Renal pelvis (tissue), 12 donors: ENCODE measurements at places on chromosomes 3 and 15.

DNA sequence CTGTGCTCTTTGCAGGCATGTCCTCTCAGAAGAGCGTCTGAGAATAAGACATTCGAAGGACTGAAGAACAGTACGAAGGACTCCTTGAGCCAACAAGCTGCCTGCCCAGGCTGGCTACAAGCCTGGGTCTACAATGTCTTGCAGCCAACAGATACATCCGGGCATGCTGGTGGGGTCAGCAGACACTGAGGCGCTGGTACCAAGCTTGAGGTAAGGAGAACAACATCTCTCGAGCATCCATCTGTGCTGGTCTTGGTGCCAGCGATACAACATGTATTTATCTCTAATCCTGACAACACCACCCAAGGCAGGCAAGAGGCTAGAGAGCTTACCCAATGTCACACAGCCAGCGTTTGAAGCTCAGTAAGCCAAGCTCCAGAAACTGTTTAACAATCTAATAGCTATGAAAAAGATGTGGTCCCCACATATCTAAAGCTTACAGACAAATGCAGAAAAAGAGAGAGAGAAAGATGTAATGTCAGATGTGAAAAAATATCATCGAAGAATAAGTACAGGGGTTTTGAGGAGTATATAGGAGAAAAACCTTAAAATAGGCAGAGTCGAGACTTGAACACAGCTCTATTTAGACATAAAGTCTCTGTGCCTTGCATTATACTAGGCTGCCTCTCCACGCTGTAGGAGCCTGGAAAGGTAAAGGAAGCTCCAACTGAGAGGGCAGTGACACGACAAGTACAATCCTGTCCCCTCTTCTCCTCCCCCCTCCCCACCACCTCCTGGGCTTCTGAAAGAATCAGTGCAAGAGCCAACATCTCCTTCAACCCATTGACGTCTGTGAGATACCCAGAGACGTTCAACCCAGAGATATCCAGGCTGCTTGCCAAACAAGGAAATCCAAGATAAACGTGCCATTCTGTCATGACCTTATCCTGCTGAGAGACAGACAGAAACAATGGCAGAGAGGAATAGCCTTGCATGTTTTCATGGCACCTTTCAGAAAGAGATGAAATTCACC lies 39.4 kb downstream of the WWTR1 start:
- DNase-seq: no peak

DNA sequence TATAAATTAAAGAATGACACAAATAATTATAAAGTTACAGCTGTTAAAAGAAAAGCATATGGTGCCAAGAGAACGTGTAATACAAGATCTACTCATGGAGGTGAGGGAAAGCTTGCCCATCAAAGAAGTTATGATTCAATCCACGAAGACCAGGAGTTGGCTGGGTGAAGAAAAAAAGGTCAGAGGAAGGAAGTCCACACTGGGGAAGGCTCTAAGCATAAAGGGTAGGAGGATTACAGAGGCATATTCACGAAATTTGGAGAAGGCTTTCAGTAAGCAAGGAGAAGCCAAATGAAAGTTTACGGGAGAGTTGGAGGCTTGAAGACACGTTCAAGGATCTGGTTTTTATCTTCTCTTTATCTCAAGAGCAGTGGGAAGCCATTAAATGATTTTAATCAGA lies 1.8 kb upstream of the TGFBR2 start:
- no peak for DNase-seq

GRCh38 chr3:131796558-131797198 lies 238.1 kb downstream of the CPNE4 start:
- DNase-seq: no peak

GRCh38 chr15:62297522-62297921 lies 132.4 kb upstream of the C2CD4B start:
- no peak for DNase-seq

DNA sequence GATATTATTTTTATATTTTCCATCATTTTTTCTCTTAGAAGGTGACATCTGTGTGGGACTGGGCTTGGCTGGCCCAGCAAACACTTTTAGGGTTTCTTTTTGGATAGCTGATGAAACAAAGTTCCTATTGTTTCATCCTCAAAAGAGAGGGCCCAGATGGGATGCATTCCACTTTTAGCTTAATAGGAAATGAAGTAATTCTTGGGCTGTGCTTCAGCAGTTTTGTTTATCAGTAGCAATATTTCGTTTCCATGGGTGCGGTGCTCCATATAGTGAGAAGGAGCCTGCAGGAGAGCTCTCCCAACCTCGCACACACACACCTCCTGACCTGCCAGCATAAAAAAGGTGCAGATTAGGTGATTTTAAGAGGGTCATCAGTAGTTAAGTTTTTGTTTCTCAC lies 147.5 kb downstream of the AKAP13 start:
- peak; percentile 86 for DNase-seq

DNA sequence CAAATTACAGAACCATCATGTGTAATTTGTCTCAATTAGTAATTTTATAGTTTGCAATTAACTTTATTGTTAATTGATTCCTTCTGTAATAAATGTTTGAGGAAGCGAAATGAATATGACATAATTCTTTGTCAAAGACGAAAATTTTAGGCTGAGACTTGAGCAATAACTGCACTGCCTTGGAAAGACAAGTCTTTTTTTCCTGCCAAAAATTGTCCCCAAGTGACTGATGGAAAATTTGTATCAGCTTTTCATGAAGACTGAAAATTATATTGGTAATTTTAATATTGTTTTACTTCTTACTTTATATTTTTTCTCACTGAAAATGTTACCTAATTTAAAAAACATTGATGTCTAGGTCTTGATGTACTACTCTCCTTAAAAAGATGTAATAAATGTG lies 622.6 kb downstream of the NLGN1 start:
- no peak for DNase-seq

GRCh38 chr3:45881078-45882022 lies 5.0 kb upstream of the CCR9 start:
- no peak for DNase-seq

- DNase-seq: no peak
Observed at GRCh38 chr15:25422021-25422420, 16.8 kb downstream of the UBE3A start.

DNA sequence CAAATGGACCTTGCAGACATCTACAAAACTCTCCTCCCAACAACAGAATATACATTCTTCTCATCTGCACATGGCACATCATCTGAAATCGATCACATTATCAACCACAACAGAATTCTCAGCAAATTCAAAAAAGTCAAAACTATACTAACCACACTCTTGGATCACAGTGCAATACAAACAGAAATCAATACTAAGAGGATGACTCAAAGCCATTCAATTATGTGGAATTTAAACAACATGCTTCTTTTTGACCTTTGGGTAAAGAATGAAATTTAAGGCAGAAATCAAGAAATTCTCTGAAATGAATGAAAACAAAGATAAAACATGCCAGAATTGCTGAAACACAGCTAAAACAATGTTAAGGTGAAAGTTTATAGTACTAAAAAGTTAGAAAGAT lies 358.1 kb downstream of the NSUN3 start:
- DNase-seq: no peak

DNA sequence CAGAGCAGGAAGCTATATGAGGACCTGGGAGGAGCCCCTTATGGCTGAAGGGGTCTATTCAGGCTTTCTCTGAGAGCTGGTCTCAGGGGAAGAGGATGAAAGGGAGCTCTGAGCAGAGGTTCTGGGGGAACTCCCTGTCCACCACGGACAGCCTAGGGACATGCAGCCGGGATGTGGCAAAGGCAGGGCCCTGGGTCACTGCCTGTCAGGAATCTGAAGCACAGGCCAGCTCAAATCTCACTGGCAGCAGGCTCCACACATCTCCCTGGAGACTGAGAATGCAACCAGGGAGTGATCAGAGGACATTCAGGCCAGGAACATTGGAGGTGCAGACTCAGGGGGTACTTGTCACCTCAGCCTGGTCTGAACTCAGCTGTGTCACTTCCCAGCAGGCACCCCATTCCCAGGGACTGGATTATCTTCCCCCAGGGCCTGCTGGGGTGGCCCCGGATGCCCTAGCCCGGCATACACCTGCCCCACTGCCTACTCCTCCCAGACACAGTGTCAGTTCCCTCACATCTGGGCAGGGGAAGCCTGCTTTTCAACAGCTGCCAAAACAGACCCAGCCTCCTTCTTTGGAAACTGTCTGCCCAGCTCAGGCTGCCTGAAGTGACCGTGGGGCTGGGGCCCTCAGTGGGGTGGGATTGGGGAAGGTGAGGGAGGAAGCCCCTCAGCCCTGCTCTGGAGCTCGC lies 18.3 kb upstream of the SEMA3F start:
- DNase-seq: peak; percentile 80

- DNase-seq: no peak
Observed at GRCh38 chr15:67083135-67083762, 17.8 kb downstream of the SMAD3 start.

GRCh38 chr3:144948711-144949110 lies 977.1 kb downstream of the DIPK2A start:
- peak; percentile 58 for DNase-seq

GRCh38 chr15:94070356-94071295 lies 160.7 kb upstream of the MCTP2 start:
- peak; percentile 12 for DNase-seq

DNA sequence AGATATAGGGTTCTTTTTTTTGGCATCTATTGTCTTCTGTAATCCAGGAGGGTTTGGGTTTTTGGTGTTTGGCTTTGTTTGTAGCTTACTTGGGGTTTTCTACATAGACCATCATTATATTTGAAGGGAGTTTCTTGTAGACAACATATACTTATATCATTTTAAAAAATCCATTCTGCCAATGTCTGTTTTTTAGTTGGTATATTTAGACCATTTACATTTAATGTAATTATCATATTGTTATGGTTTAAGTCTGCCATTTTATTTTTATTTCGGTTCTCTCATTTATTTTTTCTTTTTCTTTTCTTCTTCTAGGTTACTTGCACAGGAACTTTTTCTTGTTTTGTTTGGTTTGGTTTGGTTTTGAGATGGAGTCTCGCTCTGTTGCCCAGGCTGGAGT lies 5.5 kb upstream of the MGLL start:
- no peak for DNase-seq

DNA sequence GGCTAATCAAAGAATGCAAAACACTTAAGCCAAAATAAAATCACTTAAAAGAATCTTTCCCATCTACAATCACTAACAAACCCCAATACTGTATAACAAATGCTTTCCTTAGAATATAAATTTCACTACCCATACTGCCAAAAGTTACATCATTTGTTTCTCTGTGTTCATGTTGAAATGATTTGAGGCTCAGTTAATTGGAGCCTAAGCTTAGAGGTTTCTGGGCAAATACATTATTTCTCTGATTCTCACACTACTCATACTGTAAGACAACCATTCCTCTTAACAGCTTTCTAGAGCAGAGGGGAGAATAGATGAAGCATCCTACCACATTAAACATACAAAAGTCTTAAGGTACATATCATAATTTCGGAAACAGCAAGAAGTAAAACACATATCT lies 2.1 kb downstream of the RIOX2 start:
- no peak for DNase-seq

GRCh38 chr3:112745567-112746248 lies 101.0 kb downstream of the CD200R1L start:
- no peak for DNase-seq

DNA sequence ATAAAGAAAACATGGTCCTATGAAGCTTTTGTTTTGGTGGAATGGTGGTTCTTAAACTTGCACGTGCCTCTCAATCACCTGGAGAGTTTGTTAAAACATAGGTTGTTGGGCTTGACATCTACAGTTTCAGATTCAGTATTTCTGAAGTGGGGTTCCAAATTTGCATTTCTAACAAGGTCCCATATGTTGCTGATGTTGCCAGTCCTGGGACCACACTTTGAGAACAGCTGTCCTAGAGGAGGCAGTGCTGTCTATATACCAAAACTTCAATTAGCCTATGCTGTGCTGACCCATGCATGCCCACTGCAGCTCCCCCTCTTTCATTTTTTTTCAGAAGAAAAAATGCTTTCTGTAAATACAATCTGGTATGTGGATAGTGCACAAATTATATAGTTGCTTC lies 31.3 kb downstream of the ALCAM start:
- DNase-seq: no peak

GRCh38 chr3:190064112-190064511 lies 56.6 kb downstream of the P3H2 start:
- no peak for DNase-seq

DNA sequence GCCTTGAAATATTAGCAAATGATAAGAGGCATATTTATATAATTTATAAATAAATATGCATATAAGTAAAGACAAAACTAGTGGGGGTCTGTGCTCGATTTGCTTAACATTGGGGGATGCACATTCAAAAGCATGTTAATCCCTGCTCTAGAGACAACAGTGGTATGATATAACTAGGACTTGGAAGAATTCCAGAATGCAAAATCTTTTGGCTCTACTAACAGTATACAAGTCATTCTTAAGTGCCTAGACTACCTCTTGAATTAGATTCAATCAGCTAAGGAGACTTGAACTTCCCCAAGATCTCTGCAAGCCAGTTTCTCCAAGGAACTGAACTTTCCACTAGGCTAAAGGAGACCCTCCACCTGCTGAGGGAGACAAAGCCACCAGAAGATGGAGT lies 282.7 kb upstream of the RORA start:
- no peak for DNase-seq

- no peak for DNase-seq
Observed at GRCh38 chr3:192844836-192845525, 72.7 kb downstream of the MB21D2 start.

DNA sequence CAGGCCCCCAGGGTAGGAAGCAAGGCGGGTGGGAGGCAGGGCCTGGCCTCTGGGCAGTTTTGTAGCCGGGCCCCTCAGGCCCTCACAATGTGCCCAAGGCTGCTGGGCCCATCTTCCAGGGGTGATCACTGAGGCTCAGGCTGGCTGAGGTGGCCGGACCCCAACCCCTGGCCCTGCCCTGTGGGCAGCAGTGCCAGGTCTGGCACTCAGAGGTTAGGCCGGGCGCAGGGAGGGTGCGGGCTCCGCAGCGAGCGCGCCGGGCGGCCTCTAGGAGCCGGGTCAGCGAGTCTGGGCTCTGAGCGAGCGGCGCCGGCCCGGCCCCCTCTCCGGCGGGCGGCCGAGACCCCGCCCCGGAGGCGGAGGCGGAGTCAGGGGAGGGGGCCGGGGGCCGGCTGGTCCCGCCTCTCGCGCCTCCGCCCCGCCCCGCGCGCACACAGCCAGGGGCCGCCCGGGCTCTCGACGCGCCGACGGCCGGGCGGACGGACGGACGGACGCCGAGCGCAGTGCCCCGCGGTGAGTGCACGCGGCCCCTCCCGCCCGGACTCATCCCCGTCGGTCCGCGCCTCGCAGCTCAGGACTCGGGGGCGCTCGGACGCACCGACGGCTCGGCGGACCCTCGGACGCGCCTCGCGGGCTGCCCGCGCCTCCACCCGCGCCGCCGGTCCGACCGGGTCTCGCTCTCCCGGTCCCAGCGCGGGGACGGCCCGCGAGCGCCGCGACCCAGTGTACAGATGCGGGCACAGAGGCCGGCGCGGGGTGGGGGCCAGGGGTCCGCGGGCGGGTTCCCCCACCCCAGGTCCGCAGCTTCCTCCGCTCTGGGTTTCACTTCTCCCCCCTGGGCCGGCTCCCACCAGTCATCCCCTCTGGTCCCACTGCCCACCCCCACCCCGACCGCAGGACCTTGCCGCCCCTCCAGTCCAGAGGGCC lies at the start of gene FBLN2:
FBLN2 (plus strand) TSS at position 430 of the 927 bp plus-strand sequence. CDS start 21,231 bp downstream, outside the sequence.
- DNase-seq: peak; percentile 48

- DNase-seq: no peak
Observed at GRCh38 chr3:122577409-122578031, at the start of gene PARP15. TSS of gene PARP15 (plus strand) at chr3:122577650. CDS start at chr3:122577668, 18 bp downstream.

- DNase-seq: no peak
Observed at GRCh38 chr3:172680684-172681083, 30.2 kb downstream of the NCEH1 start.

- no peak for DNase-seq
Observed at GRCh38 chr3:195095704-195096036, 175.3 kb downstream of the XXYLT1 start.
